ENCODE measurements at places on chromosomes 7 and 10.
A peak's percentile ranks its signal among the peaks of the same experiment; 100 is the strongest.

- no peak for DNase-seq
These were observed 39.2 kb upstream of the COL1A2 start for GRCh38 chr7:94355454-94355853.

- DNase-seq: no peak
These were observed 85.5 kb downstream of the ADCY1 start for GRCh38 chr7:45659496-45660139.

DNA sequence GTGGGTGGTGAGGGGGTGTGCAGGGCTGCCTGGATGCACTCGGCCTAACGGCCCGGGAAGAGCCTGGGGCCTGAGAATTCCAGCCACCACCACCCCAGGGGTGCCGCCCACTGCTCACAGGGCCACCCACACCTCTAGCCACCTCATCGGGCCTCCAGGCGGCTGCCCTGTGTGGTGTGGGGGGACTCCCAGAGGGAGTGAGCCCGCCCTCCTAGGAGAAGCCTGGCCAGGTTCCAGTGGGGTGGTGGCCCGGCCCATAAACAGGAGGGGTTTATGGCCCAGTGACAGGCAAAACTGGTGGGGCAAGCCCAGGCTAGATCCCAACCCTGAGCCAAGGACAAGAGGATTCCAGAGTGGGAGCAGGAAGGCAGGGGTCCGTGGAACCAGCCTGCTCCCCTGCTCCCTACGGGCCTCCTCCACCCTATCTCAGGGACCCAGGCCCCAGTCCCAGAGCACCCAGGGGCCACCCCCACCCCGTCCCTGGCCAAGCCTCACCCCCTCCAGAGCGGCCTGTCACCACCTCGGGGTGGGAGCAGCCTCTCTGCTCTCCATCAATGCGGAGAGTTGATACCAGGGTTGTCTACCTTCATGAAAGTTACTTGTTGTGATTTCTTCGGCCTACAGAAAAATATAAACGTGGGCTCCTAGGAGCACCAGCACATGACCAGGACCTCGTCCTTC is 20.2 kb upstream of the PDGFA start:
- DNase-seq: peak; percentile 95

- no peak for DNase-seq
These were observed 42.7 kb downstream of the FAM107B start for GRCh38 chr10:14731875-14732512.

DNA sequence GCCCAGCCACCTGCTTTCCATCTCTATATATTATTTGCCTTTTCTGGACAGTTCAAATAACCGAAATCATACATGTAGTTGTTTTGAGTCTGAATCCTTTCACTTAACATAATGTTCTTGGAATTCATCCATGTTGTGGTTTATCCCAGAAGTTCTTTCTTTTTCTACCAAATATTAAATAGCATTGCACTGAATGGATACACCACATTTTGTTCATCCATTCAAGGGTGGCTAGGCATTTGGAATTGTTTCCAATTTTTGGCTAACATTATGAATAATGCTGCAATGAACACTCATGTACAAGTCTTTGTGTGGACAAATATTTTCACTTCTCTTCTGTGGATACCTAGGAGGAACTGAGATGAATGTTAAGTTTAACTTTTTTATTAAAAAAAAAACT is 18.0 kb downstream of the DNAJC1 start:
- DNase-seq: no peak

DNA sequence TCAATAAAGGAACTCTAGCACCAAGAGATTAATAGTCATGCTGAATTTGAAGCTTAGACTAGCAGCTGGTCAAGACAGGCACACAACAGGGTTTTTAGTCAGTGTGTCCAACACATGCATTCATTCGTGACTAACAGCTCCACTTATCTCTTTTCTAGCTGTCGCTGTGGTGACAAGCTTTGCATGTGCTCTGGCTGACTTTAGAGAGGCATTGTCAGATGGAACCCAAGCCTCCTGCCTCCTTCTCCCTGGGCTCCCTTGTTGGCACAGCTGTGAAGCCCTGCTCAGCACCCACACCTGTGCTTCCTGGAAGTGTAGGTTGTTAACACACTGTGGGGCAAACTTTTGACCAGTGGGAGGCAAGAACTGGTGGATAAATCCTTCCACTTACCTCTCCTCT is 9.8 kb upstream of the AGK start:
- DNase-seq: no peak

DNA sequence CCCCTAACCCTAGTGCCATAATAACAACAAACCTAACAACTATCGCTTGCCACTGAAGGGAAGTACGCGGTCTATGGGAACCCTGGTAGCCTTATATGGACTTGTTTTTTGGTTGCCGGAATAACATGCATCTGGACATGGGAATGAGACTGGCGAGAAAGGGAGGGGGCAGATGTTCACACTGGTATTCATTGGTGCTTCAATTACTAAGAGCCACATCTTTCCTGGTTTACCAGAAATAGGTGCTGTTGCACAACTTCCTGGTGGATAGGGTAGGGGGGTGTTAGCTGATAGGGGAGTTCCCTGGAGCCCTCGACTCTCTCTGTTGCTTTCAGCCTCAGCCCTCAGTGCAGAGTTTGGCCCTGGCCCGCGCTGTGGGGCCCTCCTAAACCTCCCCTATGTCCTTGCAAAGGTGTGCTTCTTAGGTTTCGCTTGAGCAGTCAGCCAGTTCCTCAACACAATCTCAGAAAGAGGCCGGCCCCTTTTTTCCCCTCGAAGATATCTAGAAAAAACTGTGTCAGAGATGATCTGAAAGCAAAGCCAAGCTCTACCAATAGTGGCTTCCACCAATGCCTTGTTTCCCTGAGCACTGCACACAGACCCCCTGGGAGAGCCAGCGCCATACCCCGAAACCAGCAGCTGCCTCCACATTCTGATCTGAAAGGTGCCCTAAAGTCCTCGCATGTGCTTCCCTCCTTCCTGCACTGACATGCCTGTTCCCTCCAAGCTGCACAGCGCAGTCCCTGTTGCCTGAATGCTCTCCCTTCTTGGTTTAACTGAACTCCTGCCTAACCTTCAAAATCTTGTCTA is 13.5 kb downstream of the TBXAS1 start:
- DNase-seq: no peak

- DNase-seq: no peak
These were observed 8.9 kb downstream of the TMEM184A start for GRCh38 chr7:1546909-1547776.

DNA sequence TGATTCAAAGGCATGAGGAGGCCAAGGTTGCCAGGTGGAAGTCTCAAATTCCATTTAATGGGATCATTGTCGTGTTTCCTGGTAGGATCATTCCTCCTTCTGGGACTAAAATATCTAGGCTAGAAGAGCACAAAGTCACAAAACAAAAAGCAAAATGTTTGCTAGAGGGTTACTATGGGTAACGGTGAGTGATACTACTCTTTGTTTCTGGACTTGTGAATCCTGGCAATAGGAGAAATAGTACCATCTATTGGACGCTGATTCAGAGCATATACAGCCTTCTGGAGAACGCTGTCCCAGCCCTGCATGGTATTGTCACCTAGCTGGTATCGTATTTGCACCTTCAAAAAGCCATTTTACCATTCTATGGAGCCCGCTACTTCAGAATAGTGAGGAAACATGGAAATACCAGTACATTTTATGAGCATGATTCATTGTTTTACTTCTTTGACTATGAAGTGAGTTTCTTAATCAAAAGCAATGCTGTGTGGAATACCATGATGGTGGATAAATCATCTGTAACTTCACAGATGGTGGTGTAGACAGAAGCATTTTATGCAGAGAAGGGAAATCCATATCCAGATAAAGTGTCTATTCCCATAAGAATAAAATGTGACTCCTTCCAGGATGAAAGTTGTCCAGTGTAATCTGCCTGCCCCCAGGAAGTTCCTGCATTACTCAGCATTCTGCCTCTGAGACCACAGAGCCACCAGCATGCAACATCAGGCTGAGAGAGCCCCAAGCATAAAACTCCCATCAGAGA is 361.0 kb downstream of the ETV1 start:
- no peak for DNase-seq

GRCh38 chr7:46386428-46387399 is 465.6 kb upstream of the IGFBP3 start:
- DNase-seq: no peak

GRCh38 chr7:99128076-99128950 is 15.6 kb downstream of the SMURF1 start:
- no peak for DNase-seq

GRCh38 chr10:124064676-124065075 is 28.7 kb downstream of the CHST15 start:
- no peak for DNase-seq

DNA sequence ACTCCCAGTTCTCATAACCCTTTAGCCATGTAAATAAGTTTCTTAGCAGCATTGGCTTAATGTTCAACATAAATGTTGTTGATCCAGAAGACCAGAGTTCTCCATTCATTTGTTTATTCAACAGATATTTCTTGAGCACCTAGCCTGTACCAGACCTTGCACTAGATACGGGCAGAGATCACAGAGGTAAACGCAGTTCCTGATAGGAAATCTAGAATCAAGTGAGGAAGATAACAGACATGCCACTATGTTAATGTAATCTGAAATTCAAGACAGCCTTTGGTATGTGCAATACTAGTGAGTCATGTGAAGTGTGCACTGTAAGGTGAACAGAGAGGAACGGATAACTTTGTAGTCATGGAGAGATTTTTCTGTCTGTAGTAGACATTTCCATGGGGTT is 3.0 kb downstream of the BUB3 start:
- DNase-seq: no peak

- no peak for DNase-seq
These were observed 12.2 kb downstream of the PRKCQ start for GRCh38 chr10:6567884-6568283.

- no peak for DNase-seq
These were observed 388 bp downstream of the CNOT4 start for GRCh38 chr7:135509589-135509838.

- DNase-seq: no peak
These were observed 11.5 kb upstream of the FGFR2 start for GRCh38 chr10:121609426-121610380.

GRCh38 chr7:139750459-139751095 is 27.2 kb downstream of the HIPK2 start:
- no peak for DNase-seq

DNA sequence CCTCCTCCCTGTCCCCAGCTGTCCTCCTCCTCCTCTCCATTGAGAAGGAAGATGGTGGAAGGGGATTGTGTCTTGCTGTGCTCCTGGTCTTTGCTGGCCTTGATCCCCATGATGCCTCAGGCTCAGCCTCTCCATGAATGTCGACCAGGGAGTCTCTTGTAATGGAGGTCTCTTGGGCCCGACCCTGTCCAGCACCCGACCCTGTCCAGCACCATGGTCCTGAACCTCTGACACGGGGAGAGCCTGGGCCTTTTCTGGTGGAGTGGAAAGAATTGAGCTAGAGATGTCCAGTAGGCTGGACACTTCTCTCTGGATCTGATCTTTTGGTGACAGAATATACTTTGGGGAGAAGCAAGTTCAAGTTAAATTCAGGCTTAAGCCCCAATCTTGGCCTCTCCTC is 42.3 kb upstream of the HMX3 start:
- no peak for DNase-seq

DNA sequence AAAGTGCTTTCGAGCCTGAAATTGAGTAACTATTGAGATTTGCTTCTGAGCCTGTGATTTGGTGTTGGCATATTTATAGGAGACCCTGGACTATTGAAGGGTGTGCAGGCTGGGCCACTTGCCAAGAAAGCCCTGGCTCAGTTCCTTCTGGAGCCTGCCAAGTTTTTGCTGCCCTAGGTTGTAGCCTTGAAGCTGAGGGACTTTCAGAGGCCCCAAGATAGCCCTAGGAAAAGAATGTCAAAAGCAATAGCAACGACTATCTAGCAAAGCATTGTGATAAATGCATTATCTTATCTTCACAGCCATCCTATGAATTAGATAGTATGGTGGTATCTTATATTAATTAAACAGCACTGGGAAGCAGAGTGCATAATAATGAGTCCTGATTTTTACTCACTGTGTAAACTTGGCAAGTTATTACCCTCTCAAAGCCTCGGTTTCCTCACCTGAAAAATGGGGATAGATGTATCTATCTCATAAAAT is 473.7 kb upstream of the PODXL start:
- DNase-seq: no peak

DNA sequence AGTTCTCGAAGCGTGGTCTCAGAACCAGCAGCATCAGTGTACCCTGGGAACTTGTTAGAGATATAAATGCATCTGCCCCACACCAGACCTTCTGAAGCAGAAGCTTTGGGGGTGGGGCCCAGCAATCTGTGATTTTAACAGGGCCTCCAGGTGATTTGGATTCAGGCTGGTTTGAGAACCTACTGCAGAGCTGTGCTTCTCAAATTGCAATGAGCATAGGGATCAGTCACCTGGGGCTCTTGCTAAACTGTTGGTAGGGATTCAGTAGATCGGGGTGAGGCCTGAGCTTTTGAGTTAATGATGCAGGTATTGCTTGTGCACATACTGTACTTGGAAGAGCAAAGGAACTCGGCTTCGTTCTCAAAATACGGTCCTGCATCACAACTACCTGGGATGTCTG is 243.6 kb upstream of the PODXL start:
- no peak for DNase-seq

DNA sequence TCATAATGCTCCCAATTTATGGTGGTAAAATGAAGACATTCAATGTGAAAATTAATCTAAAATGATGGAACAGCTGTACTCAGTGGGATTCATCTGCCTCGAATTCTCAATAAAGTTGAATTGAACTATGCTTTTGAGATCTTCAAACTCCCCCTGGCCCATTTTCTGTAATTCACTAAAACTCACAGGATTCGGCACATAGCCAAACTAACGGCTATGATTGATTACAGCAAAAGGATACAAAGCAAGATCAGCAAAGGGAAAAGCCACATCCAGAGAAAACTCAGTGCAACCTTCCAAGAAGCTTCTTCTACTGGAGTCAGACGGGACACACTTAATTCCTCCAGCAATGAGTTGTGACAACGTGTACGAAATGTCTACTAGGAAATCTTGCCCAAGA is 307.5 kb downstream of the CNTNAP2 start:
- no peak for DNase-seq

DNA sequence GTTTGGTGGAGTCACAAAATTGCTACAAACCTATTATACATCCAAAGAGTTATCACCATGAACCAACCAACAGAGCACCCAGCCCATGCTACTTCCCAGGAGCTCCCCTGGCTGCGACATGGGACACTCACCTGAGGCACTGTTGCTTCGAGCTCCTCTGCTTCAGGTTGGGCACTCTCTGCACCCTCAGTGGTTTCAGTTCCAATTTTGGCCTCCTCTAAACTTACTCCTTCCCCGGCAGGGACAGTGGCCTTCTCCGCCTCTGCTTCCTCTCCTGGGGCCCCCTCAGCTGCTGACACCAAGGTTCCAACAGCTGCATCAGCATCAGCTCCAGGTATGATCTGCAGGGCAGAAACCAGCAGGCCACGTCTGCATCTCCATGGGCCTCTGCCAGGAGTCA is 120.4 kb upstream of the TARP start:
- no peak for DNase-seq

GRCh38 chr10:124010024-124010423 is 83.4 kb downstream of the CHST15 start:
- DNase-seq: no peak

DNA sequence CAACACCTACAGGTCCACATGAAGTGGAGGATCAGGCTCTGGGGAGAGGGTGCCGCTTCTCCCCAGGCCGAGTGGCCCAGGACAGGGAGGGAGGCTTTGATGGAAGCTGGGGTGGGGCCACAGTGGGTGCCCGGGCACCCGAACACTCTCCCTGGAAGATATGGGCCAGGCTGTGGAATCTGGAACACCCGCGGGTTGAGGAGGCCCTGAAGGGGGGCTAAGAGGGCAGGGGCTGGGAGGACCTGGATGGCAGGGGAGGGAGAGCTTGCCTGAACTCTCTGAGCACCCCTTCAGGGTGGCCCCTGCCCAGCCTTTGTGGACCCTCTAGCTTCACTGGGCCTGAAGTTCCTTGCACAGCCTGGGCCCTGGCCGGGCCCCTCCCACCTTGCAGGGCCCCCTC is 4.5 kb upstream of the NKX6-2 start:
- DNase-seq: no peak

- no peak for DNase-seq
These were observed 80.7 kb downstream of the GCC1 start for GRCh38 chr7:127504715-127505114.

All from keratinocyte (primary cell).